ENCODE measurements at places on chromosomes 11 and 22.

DNA sequence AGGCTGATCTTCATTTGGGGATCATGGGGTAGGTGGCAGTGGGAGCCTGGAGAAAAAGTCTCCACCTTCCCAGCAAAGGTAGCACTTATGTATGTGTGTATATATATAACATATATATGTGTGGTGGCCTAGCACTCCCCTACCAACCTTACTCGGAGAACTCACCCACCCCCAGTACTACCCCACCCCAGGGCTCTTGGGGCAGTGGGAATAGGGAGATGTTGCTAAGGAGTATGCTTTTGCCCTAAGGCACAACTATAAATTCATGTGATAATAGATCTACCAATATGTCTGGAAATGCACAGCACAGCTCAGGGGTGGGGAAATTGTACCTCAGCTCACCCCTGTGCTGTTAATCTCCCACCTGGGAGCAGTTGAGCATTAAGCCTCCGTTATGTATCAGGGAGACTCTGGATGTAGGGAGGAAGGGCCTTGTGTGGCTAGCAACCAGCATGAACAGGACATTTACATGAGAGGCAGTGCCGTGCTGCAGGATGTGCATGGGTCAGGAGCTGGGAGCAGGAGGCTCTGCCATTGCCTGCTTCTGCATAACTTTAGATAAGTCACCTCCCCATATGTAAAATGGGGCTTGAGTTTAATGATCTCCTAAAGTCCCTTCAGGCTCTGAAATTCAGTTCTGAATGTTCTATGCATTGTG, 57.3 kb downstream of the C11orf91 start:
- DNase-seq = no peak

DNA sequence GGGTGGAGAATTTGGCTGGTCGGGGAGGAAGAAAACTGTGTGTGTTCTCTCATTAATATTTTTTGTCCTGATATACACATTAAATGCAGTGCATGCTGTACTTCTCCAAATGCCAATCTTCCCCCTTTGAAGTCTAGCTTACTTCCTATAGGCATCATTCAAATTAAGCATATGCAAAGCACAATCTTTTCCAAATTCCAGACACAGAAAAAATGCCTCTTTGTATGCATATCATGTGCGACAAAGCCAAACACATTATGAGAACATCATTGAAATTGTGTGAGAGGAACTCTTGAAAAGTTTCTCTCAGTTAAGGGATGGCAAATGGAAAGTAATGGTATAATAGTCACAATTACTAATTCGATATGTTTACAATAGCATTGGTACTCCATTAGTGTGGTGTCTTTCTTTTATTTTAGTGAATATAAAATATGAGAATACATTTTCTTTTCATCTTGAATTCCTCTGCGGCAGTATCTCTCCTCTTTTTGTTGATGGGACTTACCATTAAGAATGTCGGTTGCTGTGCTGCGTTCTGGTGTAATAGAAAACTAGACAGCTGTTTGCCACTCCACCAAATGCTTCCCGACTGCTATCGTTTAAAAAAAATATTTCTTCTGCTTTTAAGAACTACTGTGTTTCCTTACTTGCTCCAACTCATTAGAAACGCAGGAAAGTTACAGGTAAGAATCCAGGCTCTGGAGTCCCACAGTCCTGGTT, 19.3 kb upstream of the NRIP3 start:
- DNase-seq = no peak

DNA sequence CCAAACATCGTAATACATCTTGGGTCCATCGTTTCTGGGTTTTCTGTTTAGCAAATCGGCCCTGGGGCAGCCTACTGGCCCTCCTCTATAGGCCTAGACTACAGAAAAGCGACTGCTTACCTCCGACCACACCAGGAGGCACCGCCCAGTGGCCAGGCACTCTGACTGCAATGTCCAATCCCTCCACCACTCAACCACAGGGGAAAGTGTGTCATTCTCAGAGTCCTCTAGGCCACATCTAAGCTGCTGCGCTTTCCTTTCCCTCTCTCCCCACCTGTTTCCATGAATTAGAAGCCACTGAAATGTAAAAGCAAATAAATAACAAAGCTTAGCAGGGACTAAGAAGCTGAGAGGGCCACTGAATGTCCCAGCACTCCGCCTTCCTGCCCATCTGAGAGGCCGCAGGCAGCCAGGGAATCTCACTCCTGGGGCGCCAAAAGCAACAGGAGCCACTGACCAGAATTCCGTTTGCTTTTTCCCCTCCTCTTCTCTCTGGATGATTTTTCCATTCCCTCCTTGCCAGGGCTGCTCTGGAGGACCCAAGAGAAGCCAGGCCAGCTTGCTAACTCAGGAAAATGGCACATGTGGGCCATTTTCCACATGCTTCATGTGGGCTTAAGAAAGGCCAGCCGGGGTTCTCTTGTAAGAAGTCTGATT, 50.1 kb upstream of the FLI1 start:
- DNase-seq = no peak

DNA sequence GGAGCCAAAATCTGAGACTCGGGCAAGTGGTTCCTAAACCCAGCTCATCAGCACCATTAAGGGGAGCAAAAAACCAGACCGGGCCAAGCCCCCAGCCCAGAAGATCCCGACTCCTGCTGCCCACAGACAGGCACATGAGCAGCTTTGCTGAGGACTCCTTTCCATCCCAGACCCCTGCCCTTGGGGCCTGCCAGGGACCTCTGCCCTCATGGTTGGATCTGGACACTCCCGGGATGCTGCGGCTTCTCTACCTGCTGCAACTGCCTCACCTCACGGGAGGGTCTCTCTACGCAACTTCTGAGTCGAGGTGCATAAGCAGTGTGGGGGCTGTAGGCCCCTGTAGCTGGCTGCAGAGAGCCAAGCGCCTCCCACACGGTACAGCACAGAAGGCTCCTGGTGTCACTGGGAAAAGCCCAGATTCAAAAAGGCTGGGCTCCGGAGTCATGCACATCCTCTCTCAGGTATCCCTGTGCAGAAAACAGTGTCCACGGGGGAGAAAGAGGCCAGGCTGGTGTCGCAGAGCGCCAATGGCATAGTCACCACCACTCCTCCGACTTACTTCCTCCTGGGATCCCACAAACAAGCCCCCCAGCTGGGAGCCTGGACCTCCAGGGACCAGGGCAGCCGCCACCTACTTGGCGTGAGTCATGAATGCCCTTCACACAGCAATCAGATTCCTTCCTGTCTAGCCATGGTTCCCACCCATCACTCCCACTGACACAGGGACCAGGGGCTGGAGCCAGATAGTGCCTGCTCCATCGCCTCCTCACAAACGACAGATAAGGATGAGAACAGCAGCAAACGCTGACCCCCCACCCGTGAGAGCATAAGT, 122.1 kb downstream of the BCR start:
- peak; percentile 32 for DNase-seq

DNA sequence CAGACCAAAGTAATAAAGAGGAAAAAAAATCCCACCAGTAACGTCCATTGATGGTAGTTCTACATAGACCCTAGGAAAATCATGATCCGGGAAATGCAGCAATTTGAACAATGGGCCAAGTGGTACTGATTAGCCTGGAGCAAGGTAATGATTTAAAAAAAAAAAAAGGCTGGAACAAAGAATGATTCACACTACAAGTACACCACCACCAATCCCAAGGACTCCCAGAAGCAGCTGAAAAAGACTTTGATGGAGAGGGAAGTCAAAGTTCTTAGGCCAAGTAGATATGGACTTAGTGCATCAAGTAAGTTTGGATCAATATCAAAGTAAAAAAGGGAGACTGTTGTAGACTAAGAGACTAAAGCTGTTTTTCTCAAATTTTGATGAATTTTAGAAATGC, 11.8 kb downstream of the KCTD14 start:
- DNase-seq = no peak

DNA sequence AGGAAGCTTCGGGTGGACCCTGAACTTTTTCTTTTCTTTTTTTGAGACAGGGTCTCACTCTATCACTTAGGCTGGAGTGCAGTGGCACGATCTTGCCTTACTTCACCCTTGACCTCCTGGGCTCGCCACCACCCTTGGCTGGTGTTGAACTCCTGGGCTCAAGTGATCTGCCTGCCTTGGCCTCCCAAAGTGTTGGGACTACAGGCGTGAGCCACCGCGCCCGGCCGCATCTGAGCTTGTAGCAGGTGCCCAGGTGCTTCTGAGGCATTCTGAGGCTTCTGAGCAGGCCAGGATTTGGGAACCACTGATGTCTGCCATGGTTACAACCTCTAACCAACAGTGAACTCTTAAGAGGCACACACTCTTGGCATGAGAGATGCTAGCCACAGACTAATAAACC, 5.1 kb downstream of the USP35 start:
- no peak for DNase-seq

GRCh38 chr11:126917531-126918204, 82.9 kb downstream of the KIRREL3 start:
- no peak for DNase-seq

- DNase-seq = no peak
These were observed 15.3 kb upstream of the ZC3H12C start for GRCh38 chr11:110077831-110078325.

DNA sequence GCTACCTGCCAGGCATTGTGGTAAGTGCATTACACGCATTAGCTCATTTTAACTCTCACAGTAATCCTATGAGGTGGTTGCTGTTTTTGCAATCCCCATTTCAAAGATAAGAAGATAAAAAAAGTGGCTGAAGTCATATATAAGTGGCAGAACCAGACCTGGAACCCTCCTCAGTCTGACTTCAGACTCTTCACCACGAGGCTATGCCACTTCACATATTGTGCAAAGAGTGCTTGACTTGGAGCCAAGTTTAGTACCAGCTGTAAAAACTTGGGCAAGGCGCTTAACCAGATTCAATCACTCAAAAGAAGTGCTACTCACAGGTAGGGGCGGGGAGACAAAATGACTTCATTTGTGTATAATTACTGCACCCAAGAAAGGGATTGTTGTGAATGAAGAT, 15.3 kb downstream of the BPIFC start:
- DNase-seq = no peak

GRCh38 chr11:103849366-103849765, 187.1 kb upstream of the DDI1 start:
- no peak for DNase-seq

GRCh38 chr11:87137711-87138110, 100.0 kb downstream of the TMEM135 start:
- no peak for DNase-seq

GRCh38 chr11:46252373-46252914, 25.0 kb upstream of the CREB3L1 start:
- DNase-seq = no peak

GRCh38 chr22:25621986-25622385, 57.5 kb downstream of the GRK3 start:
- no peak for DNase-seq

DNA sequence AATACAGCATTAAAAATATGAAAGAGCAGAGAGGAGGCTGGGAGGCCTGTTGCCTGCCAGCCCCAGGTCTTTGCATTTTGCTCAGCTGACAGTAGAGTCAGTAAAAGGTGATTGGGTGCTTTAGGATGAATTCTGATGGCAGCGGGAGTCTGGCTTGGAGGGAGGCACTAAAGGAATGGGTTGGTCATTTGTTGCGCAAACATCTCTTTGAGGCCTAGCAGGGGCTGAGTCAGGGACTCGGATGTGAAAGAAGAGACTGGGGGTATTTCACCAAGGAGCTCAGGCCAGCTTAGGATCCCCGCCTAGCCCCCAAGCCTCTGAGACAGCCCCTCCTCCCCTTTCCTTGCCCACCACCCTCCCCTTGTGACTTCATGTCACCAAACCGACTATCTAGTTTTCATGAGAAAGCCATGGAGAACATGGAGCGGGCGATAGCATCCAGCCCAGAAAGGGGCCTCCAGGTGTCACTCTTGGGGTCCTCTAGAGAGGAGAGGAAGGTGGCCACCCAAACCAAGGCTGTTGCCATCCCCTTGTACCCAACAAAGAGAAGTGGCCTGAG, 9.7 kb downstream of the DGKZ start:
- no peak for DNase-seq

- no peak for DNase-seq
These were observed 46.5 kb downstream of the POLD3 start for GRCh38 chr11:74638869-74639268.

DNA sequence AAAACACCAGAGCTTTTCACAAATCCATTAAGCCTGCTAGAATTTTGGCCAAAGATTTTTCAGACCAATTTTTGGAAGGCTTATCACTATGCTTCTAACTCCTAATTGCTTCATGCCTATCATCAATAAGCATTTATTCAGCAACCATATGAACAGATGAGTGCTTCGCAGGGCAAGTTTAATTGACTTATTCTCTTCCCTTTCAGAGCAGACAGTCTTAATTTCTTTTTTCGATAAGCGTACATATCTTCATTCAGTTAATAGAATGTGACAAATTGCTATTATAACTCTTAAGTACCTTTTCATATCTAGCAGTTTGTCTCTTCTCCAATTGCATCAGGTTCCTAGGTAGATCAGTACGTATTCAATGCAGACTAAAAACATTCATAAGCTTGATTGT, 298.4 kb upstream of the ANO5 start:
- no peak for DNase-seq

GRCh38 chr11:4903484-4903883, at the start of gene OR51A7:
TSS of gene OR51A7 (plus strand) at chr11:4903783. CDS start at chr11:4907370, 3,587 bp downstream.
- no peak for DNase-seq

DNA sequence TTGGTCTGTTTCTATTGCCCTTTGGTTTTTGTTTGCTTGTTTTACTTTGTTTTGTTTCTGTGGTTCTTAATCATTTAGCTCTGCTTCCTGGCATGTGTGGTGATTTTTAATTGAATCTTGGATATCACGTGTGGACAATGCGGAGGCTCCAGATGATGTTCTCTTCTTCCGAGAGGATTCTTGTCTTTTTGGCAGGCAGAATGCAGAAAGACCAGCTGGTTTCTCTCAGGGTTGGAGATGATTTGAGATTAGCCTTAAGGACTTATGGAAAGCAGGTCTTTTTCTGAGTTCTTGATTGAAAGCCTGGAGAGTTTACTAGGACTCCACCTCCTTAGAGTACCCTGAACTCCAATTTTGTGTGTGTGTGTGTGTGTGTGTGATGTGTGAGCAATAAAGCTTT, 21.0 kb upstream of the ANO1 start:
- DNase-seq = no peak

DNA sequence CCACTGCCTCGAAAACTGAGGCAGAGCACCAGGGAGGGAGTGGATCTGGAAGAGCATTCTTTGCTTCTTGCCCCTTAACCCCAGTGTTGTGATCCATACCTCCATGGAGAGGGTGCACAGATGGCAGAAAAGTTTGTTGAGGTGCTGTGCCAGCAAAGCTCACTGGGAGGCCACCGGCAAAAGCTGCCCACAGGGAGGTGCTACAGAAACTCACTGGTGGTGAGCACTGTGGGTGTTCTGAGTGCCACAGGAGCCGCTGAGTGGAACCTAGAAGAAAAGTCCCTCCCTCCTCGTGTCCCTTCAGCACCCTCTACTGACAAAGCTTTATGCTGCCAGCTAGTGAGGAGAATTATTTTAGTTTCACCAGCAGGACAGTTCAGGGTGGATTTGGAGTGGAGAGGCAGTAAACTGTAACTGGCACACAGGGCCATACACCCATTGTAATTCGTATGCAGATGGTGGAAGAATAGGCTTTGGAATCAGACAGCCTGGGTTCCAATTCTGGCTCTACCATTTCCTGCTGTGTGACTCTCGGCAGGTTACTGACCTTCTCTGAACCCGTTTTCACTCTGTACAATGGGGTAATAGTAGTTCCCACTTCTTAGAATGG, 84.6 kb downstream of the SWAP70 start:
- DNase-seq = peak; percentile 68

GRCh38 chr22:32839831-32840584, 38.5 kb downstream of the TIMP3 start:
- DNase-seq = no peak

Measured in lower lobe of right lung (tissue), 2 donors.